ENCODE measurements at places on chromosomes 1 and 21. TPM values are rescaled to one million over a fixed set of nuclear protein-coding genes. Genes with fewer than 3 reads are reported as not detected.

DNA sequence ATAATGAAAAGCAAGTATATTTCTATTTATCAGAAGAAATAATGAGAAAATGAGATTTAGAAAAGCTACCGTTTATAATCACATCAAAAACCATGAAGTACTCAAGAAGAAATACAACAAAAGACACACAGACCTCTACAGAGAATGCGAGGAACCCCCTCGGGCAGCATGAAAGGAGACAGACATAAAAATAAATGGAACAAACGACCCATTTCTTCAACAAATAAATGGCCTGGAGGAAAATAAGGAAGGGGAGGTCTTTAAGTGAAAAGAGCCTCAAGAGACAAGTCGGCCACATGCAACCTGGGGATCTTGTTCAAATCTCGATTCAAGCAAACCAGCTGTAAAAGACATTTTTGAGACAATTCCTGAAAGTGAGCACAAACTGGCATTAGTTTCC, 6.0 kb downstream of the CFAP74 start:
- DNase-seq, result no peak

DNA sequence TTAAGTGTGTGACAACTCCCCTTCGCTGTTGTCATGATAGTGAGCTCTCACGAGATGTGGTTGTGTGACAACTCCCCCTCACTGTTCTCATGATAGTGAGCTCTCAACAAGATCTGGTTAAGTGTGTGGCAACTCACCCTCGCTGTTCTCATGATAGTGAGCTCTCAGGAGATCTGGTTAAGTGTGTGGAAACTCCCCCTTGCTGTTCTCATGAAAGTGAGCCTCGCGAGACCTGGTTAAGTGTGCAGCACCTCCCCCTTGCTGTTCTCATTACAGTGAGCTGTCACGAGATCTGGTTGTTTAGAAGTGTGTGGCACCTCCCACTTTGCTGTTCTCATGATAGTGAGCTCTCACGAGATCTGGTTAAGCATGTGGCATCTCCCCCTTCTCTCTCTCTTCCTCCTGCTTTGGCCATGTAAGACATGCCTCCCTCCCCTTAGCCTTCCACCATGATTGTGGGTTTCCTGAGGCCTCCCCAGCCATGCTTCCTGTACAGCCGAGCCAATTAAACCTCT, 25.1 kb upstream of the LSS start:
- DNase-seq, result no peak

GRCh38 chr1:87146986-87147385, 181.7 kb upstream of the LMO4 start:
- DNase-seq, result no peak

DNA sequence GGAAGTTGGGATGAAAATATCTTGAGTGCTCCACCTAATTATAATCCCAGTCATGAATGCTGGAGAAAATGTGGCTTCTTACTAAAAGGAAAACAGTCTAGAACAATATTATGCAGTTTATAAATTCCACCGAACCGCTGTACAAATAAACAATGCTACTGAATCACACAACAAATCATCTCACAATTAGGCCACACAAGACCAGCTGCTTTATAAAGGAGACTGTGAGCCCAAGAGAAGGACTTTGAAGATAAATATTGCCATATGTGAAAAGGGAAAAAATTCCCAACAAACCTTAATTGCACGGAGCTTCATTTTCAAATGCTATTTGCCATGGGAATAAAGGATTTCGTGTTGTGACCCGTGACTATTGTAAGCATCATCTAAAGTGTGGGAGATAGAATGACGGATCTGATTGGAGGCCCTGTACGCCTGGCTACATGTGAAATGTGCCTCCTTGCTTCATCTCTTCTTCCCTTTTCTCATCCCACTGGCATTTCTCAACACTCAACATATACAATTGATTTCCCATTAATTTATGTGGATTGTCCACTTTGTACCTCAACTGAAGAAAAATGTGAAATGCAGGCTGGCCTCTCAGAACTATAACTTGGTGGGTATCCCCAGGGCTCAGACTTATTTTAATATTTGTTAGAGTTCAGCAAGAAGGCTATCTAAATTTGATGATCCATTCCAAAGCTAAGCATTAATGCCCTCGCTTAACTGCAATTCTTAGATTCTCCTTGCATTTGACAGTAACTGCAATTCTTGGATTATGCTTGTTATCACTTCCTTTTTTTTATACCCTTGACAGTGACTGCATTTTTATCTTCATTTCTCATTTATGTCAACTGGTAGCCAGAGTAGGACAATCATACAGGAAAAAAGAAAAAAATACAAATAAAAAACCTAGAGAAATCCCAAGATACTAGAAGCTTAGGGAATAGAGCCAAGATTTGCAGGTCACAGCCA, 122.3 kb downstream of the TGFB2 start:
- peak; percentile 99 for DNase-seq

GRCh38 chr1:184480736-184481135, 93.9 kb downstream of the C1orf21 start:
- DNase-seq, result no peak

DNA sequence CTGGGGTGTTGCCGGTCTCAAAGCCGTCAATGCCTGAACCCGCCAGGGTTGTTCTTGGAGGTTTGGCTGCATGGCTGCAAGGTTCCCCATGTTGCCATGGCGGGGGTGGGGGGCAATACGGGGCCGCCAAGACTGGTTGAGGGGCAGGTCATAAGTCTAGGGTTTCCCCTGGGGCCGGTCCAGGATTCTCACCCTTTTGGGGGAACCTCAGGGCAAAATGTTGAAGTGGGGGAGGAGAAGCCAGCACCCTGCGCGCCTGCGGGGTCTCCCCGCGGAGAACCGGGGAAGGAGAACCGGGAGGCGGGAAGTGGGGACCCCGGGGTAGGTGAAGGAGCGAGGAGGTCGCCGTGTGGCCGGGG, 401 bp upstream of the ARHGEF10L start:
- DNase-seq, result no peak

Gene CFHR2
- not detected for total RNA-seq

Gene CYP4A22
- not detected for total RNA-seq

Gene ENAH
- 158 TPM for total RNA-seq

Gene SELENBP1
- total RNA-seq, result 31.1 TPM
